NCI-H446 treated with DMSO at 0.1 percent for 48 hours (cell line): ENCODE measurements at places on chromosomes 2 and 18.

DNA sequence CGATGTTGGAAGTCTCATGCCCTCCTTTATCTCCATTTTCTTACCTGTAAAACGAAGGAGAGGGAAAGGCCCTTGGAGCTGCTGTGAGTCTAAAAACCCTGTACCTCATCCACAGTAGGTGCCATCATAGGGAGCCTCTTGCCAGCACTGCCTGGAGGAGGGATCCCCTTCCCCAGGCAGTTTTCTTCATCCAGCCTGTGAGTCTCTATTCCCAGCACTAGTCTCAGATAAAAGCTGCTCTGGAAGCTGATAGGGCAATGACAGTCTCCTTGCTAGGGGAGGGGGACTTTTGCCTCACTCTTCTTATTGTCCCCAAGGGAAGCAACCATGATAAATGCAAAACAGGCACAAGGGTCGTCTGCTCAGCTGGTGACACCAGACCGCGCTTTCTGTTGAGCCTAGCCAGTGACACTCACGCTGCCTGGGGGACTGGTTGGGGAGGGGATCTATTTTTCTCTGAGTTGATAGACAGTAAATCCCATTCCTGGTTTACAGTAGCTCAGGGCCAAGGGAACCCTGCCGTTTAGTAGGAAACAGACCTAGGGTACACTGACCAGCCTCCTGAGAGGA, 139.5 kb upstream of the NABP1 start:
- no peak for DNase-seq

- no peak for DNase-seq
These were observed 1081.9 kb downstream of the LRP1B start for GRCh38 chr2:141048951-141049350.

- peak; percentile 4 for DNase-seq
These were observed 2.3 kb downstream of the MYO1B start for GRCh38 chr2:191247381-191248057.

GRCh38 chr2:238853721-238854120, 5.8 kb downstream of the TWIST2 start:
- no peak for DNase-seq

- no peak for DNase-seq
These were observed 48.5 kb upstream of the CAB39 start for GRCh38 chr2:230664128-230664527.

- DNase-seq, result no peak
These were observed 481.8 kb downstream of the SPAG16 start for GRCh38 chr2:213766062-213766461.

- no peak for DNase-seq
These were observed 690.8 kb upstream of the CELF4 start for GRCh38 chr18:38256366-38256765.
